ENCODE measurements at places on chromosomes 12 and 14. TPM values are rescaled to one million over a fixed set of nuclear protein-coding genes. Genes with fewer than 3 reads are reported as not detected.

DNA sequence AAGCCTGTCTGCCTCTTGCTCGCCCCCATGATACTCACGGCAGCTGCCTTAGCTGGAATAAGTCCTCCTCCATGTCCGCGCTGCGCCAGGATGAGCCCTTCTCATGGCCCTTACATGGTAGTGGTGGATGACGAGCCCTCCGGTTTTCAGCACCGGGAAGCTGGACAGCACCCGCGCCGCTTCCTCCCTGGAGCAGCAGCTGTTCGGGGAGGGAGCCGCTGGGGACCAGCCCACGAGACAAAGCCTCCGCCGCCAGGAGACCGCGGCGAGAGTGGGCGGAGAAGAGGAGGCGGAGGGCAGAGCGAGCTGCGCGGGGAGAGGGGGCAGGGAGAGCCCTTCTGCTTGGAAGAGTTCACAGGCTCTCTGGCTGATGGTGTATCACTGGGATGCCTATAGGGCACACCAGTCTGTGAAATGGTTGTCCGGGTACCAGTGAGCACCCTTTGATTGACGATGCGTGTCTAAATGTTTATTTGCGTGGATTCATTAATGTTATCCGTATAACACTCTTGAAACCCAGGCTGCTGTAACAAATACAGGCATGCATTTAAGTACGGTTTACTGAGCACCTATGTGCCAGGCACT is at the start of gene SVOP:
Gene SVOP (minus strand): TSS at position 273 of the 585 bp plus-strand sequence. CDS start 200 bp downstream, at position 73.
- DNase-seq = no peak

DNA sequence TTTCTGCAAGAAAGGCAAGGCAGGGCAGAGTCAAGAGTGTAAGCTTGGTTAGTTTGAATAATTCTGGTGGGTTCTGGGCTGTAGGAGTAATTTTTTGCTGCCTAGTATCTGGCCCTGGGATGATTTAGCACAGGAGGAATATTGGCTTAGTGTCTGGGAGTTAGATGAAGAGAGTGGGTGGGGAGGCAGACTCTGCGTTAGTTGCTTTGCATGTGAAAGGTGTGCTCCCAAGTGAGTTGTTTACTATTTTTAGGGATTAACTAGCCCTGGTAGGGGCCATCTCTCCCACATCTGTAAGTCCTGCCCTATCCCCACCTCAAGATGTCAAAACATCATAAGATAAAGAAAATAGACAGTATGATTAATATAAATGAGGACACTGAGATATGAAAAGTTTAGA is 249.7 kb downstream of the LRIG3 start:
- no peak for DNase-seq

DNA sequence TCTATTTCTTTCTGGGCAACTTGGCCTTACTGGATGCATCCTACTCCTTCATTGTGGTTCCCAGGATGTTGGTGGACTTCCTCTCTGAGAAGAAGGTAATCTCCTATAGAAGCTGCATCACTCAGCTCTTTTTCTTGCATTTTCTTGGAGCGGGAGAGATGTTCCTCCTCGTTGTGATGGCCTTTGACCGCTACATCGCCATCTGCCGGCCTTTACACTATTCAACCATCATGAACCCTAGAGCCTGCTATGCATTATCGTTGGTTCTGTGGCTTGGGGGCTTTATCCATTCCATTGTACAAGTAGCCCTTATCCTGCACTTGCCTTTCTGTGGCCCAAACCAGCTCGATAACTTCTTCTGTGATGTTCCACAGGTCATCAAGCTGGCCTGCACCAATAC is 5.3 kb downstream of the OR4N5 start:
- DNase-seq = no peak

GRCh38 chr12:125222876-125223275 is 157.6 kb downstream of the AACS start:
- DNase-seq = no peak

DNA sequence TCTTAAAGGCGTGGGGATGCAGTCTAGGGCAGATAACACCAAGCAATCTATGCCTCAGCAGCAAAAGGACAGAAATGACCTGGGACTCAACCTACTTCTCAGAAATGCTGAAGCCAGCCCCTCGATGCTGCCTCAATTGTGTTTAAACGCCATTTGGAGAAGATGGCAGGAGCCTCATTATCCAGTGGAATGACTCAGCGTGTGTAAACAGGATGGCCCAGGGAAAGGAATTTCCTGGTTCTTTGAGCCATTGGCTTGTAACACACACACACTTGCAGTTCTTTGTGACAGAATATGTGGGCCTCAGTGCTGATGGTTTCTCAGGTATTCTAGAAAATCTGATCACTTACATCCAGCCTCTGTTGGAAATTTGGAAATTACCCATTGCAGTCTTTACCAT is 154.3 kb downstream of the NTF3 start:
- no peak for DNase-seq

DNA sequence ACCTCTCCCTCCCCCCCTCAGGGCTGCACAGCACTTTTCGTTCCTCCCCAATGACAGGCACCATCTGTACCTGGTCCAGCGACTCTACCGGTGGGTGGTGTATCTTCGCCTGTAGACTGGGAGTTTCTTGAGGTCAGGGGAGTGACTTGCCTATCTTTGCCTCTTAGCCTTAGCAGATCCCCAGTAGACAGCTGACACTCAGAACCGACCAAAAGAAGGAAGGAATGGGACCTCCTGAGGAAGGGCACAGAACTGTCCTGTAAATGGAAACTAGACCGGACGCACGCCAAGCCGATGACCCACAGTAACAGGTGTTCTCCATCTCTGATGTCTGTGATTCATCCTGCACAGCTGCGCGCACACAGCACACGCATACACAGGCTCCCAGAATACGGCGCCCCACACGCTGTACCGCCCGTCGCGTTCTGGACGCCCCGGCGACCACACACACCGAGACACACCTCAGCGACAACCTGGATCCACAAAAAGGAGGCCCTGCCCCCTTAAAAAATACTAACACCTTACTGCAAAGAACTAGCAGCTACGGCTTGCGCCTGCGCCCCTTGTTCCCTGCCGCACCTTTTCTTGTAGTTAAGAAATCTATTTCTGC is 673 bp upstream of the TTC9 start:
- DNase-seq = peak; percentile 54

DNA sequence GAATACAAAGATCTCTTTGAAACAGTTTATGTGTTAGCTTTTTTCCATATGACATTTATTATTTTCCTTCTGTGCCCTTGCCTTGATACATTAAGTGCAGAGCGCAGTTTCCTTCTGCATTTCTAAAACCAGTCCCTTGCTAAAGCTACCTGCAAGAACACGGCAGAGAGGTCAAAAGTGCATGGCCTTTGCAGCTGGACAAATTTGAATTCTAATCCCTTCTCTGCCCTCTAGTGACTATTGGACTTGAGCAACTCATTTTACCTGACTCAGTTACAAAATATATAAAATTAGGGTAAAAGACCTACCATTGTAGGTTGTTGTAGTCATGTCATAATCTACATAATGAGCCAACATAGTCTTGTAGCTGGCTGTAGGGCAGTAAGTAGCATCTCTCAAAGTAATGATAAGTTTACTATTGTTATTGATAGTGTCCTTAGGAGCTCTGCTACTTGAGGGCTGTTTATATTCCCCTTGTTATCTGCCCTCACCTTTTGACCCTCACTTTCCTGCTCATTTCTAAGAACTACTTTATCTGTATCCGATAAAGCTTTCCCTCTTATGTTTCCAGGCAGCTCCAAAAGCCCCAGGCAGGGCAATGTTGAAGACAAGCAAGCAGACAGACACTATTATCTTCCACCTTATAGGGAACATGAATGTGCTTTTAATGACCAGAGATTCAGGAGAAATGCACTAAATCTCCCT is 120.0 kb upstream of the PDZRN4 start:
- DNase-seq = no peak

DNA sequence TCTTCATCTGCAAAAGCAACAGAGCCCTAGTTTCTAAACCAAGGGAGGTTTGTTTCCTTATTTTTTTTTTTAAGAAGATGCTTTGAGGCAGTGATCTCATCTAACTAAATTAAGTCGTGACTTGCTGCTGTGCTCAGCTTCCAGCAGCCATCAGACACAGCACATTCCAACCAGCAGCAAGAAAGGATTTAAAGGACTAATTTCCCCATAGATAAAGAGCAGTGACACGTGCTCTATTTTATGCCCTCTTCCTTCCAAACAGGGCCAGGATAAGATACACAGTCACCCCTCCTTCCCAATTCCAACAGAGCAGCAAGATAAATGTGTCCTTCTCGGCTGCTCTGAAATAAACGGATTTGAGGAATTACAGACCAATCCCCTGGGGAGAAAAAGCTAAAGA is 81.7 kb downstream of the PRKAB1 start:
- DNase-seq = no peak

The TSPAN19 gene
- not detected for total RNA-seq

The OR4K14 gene
- total RNA-seq = not detected

The IL31 gene
- not detected for total RNA-seq

The SOX5 gene
- 19.2 TPM for total RNA-seq
